Thymus (tissue), 14 donors: ENCODE measurements at places on chromosomes 6 and 20.

GRCh38 chr20:50267866-50268219 is 77.2 kb downstream of the CEBPB start:
- no peak for DNase-seq
- peaks cover 11% of the 10 kb centered on the region for H3K4me1 ChIP-seq
- H3K27me3 ChIP-seq, result peaks cover 22% of the 10 kb centered on the region
- H3K4me3 ChIP-seq, result no peak overlapping the region
- H3K36me3 ChIP-seq, result no peaks in the 10 kb centered on the region

- H3K27ac ChIP-seq, result no peak overlapping the region
- DNase-seq, result no peak
- no peaks in the 10 kb centered on the region for H3K4me1 ChIP-seq
- H3K36me3 ChIP-seq, result no peaks in the 10 kb centered on the region
- H3K4me3 ChIP-seq, result no peak overlapping the region
Observed at GRCh38 chr6:127404133-127404532, 55.1 kb downstream of the KIAA0408 start.

- H3K4me1 ChIP-seq, result peaks cover 19% of the 10 kb centered on the region
- H3K27ac ChIP-seq, result no peak overlapping the region
- no peaks in the 10 kb centered on the region for H3K27me3 ChIP-seq
- no peaks in the 10 kb centered on the region for H3K36me3 ChIP-seq
- no peak overlapping the region for H3K4me3 ChIP-seq
Observed at GRCh38 chr20:62717933-62718332, 9.3 kb downstream of the NTSR1 start.

DNA sequence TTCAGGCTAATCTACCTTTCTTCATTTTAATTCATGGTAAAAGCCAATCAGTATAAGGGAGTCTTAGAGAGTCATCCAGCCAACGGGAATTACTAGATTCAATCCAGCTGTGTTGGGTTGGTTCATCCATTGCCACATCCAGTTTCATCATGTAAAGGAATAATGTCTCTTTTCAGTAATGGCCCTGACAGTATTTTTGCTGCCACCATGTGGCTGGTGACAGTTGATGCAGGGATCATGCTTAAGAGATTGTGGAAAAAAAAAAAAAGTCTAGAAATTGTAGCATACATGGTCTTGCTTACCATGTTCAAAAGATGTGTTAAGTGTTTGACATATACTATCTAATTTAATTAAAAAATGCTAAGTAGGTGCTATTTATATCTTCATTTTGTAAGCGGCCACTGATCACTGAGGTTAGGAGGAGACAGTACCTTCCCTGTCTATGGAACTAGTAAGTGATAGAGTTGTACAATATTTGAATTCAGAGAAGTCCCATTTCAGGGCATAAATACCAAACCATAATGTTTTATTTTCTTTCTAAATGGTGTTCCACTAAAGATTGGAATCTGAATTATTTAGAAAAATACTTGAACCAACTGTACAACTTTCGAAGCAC is 135.9 kb downstream of the KHDRBS2 start:
- no peaks in the 10 kb centered on the region for H3K27me3 ChIP-seq
- no peak for DNase-seq
- H3K4me3 ChIP-seq, result no peak overlapping the region
- no peaks in the 10 kb centered on the region for H3K4me1 ChIP-seq
- H3K27ac ChIP-seq, result no peak overlapping the region
